Activated CD8-positive, alpha-beta memory T cell treated with anti-CD3 and anti-CD28 coated beads, Interleukin-2, amount 50 U/mL, for 4 hours (primary cell): ENCODE measurements at places on chromosomes 5 and 9.

DNA sequence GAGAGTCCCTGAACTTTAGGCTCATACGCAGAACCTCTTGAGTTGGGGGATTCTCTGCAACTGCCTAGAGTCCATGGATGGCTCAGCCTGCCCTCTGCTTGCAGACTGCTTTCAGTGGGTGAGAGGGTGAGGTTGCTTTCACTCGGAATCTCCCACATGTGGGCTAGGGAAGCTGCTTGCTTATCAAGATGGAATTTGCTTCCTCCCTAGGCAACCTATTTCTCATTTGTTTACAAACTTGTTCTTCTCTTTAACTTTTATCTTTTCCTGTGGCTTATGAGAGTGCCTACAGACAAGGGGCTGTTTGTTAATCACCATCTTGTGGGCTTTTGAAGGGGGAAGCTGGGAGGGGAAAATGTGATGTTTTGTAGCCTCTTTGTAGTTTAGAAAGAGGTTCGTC, 10.0 kb downstream of the TLE4 start:
- peak; percentile 29 for DNase-seq

- DNase-seq = peak; percentile 57
Observed at GRCh38 chr9:120619751-120620655, 40.0 kb upstream of the CDK5RAP2 start.

DNA sequence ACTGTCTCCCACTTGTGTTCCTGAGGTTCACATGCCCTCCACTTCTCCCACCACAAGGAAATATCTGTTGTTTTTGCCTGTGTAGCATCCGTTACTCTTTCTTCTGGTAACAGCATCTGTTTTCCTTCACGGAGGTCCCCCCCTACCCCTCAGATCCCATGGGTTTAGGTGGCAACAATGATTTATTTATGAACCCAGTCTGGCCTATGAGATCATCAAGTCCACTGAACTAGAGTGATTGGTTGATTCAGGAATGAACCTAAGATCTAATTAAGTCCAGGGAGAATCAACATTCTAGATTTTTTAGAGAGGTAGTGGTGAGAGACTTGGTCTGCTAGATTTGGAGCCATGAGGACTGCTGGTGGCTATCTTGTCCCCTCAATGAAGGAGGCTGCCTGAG, 166.8 kb downstream of the NR3C1 start:
- no peak for DNase-seq

- DNase-seq = no peak
Observed at GRCh38 chr5:67530609-67531255, 334.1 kb upstream of the CD180 start.

DNA sequence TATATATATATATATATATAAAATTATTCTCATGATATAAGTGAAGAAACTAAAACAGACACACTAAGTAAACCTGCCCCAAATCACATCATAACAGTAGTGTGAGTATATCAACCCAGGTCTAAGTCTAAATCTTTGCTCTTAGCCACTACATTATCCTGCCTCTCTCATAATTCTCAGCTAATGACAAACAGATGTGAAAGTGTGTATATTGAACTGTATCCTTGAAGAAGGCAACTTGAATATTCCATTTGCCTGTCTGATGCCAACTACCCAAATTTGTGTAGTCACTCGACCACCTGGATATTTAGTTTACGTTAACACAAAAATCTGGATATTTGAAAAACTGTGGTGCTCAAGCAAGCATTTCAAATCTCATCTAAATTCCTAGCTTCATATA, 97.4 kb downstream of the PPP2R2B start:
- no peak for DNase-seq

GRCh38 chr9:30661925-30662324, 1722.5 kb upstream of the ACO1 start:
- no peak for DNase-seq

DNA sequence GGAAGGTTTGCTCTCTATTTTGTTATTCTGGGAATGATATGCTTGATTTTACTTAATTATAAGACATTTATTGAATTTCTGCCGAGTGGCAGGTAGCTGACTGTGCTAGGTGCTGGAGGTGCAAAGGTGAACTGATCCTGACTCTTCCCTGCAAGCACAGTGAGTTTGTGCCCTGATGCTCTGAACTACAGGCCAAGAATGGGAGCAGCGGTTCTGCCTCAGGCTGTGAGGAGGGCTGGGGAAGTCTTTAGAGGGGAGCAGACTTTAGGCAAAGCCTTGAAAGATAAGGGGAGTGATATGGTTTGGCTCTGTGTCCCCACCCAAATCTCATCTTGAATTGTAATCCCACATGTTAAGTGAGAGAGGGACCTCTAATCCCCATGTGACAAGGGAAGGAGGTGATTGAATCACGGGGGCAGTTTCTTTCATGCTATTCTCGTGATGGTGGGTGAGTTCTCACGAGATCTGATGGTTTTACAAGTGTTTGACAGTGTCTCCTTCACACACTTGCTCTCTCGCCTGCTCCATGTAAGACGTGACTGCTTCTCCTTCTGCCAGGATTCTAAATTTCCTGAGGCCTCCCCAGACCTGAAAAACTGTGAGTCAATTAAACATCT, 73.1 kb downstream of the NDFIP1 start:
- no peak for DNase-seq

DNA sequence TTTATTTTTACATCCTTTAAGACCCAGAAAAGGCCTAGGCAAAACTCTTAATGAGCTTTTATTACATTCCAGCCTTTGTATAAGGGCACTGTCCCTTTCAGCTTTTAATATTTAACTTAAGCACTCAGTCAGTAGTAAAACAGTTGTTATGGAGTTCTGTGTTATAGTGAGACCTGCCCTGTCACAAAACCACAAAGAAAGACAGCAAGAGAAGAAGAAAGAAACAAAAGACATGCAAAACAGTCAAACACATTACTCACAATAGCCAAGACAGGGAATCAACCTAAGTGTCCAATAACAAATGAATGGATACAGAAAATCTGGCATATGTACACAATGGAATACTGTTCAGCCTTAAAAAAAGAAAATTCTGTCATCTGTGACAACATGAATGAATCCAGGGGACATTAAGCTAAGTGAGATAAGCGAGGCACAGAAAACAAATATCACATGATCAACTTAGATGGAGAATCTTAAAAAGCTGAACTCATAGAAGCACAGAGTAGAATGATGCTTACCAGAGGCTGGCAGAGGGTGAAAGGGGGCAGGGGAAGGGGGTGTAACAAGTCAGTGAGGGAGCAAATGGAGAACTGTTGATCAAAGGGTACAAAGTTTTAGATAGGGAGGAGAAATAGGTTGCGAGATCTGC, 63.8 kb upstream of the CCNG1 start:
- no peak for DNase-seq

- DNase-seq = no peak
Observed at GRCh38 chr5:76617675-76618074, 5.5 kb downstream of the F2RL2 start.

DNA sequence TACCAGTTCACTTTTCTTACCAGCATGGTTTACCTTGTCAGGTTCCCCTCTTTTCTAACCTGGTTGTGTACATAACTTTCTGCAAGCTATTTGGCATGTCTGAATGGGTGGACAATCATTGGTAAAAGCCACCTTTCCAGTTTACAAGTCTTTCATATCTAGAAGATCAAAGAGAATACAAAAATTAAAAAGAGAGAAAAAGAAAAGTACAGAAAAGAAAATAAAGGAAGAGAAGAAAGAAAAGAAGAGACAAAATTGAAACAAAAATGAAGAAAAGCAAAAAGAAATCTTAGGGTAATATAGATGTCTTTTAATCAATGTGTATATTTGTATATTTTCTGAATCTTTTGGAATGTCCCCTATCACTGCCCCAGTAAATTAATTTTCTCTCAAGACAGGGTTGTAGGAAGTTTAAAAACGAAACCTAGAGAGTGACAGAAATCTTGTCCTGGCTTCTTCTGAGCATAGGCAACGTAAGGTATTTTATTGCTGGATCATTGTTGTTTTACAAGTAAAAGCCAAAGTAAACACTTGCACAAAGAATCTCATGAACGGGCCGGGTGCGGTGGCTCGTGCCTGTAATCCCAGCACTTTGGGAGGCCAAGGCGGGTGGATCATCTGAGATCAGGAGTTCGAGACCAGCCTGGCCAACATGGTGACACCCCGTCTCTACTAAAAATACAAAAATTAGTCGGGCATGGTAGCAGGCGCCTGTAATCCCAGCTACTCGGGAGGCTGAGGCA, 98.7 kb upstream of the IFNE start:
- no peak for DNase-seq

DNA sequence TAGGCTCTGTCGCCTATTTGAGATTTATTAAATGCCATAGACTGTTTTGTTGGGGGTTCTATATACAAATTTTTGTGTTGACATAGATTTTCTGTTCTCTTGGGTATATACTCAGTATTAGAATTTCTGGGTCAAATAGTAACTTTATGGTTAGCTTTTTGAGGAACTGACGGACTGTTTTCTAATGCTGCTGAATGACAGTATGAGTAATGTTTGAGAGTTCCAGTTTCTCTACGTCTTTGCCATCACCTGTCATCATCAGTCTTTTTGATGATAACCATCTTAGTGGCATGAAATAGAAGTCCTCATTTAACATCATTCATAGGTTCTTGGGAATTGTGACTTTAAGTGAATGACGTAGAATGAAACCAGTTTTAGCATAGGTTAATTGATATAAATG, 60.1 kb downstream of the CCDC171 start:
- DNase-seq = no peak

DNA sequence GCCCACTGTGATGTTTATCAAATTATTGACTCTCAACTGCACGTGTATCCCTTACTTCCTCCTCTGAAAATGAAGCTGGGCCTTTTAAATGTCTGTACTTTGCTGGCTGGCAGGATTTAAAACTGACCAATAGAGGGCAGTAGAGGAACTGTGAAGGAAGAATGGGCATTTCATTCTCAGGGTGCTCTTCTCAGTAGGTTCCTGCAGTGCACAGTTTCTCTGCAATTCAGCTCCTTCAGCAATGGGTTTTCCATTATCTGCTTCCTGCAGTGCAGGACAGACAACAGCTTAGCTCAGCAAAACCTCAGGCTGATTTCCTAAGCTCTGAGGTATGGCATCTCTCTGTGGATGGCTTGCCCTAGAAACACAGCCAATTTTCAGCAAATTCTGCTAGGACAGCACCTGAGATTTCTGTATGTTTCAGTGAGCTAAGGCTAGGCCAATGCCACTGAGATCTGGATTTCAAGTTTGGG, 298.4 kb upstream of the PRDM9 start:
- no peak for DNase-seq

GRCh38 chr5:54517512-54518145, at the start of gene SNX18:
Gene SNX18 (plus strand): TSS chr5:54517759. CDS start chr5:54517953, 194 bp downstream.
- DNase-seq = peak; percentile 93

DNA sequence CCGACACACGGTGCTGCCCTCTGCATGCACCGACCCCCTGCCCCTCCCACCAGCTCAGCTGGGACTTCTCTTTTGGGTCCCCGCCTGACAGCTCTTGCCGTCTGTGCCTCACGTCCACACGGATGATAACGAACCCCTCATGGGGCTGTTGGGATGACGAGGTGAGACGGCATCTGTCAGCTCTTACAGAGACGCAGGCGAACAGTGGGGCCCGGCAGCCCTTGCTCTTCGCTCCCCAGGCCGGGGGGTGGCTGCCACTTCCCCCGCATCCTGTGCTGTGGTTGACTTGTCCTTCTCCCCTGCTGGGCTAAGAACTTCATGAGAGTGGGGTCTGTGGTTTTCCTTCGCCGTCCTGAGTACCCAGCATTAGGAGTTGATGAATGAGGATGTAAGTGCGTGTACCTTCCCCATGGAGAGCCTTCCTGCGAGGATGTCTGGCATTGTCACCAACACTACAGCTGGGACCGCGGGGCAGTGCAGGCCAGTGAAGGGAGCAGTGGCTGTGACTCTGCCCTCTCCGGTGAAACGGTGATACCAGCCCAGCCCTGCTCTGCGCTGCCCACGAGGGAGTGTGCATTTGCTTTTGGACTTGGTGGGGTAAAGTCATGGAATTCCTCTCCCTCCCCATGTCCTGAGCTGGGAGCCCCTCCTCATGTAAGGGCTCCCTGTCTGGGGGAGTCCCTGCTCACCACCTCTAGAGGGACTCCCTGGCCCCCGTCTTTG, 23.2 kb downstream of the HK3 start:
- no peak for DNase-seq

DNA sequence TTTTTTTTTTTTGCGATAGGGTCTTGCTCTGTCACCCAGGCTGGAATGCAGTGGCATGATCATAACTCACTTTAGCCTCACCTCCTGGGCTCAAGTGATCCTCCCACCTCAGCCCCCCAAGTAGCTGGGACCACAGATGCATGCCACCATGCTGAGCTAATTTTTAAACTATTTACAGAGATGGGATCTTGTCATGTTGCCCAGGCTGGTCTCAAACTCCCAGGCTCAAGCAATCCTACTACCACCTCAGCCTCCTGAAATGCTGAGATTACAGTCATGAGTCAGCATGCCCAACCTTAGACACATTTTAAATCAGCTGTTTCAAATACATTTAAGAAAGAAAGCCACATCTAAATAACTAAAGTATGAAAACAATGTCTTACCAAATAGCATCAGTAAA, 439.0 kb downstream of the EBF1 start:
- DNase-seq = no peak

DNA sequence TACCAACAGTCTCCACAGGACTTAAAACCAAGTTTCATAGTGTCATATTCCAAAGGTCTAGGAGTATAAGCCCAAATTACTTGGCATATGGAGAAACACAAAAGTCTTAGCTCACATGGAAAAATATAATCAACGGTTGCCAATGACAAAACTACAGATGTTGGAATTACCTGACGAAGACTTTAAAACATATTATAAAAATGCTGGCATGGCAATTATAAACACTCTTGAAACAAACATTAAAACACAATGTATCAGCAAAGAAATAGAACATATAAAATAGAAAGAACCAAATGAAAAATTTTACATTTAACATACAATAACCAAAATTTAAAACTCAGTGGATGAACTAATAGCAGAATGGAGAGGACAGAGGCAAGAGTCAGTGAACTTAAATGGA, 7.9 kb upstream of the WDR41 start:
- no peak for DNase-seq

DNA sequence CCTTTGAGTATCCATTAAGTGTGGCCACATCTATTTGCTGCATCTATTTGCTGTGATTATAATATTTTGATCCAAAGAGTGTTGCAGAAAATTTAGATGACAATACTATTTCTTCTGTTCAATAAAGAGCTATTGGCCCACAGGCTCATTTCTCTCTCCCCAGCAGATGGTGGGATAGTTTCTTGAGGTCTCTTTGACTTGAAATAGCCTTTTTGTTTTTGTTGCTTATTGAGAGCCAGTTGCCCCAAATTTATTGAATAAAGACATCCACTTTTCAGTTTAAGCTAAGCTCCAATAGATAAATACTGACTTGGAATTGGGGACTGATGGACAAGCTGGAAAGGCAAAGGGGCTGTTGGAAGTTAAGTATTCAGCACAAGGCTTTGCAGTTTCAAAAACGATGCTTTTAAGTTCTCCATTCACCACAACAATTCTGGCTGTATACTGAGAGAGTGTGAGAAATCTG, 290.1 kb upstream of the MPDZ start:
- no peak for DNase-seq

DNA sequence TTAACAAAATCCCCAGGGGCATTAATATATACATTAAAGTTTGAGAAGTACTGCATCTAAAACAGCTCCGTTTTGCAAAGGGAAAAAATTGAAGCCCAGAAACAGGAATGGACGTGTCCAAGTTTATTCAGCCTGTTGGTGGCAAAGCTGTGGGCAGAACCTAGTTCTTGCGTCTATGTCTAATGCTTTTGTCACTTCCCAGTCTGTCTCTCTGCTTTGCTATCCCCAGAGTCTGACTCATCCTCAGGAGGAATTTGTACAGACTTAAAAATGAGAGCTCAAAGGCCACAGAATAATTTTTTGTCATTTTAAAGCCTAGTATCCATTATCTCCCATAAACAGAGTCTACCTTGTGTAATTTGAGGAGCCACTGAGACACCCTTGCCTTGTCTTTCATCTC, 330.9 kb upstream of the GRIA1 start:
- DNase-seq = no peak

GRCh38 chr5:179415291-179416060, 70.2 kb upstream of the ADAMTS2 start:
- DNase-seq = no peak
